ENCODE measurements at places on chromosomes 6 and 20. TPM values are rescaled to one million over a fixed set of nuclear protein-coding genes. Genes with fewer than 3 reads are reported as not detected.

SLC22A2 gene
- not detected for total RNA-seq

GRCh38 chr6:64912966-64913365, 794.1 kb downstream of the EYS start:
- no peak for DNase-seq

GRCh38 chr20:18543932-18544331, 23.3 kb upstream of the SMIM26 start:
- DNase-seq = no peak

- peak; percentile 78 for DNase-seq
Observed at GRCh38 chr20:347640-348484, 951 bp downstream of the NRSN2 start.

DNA sequence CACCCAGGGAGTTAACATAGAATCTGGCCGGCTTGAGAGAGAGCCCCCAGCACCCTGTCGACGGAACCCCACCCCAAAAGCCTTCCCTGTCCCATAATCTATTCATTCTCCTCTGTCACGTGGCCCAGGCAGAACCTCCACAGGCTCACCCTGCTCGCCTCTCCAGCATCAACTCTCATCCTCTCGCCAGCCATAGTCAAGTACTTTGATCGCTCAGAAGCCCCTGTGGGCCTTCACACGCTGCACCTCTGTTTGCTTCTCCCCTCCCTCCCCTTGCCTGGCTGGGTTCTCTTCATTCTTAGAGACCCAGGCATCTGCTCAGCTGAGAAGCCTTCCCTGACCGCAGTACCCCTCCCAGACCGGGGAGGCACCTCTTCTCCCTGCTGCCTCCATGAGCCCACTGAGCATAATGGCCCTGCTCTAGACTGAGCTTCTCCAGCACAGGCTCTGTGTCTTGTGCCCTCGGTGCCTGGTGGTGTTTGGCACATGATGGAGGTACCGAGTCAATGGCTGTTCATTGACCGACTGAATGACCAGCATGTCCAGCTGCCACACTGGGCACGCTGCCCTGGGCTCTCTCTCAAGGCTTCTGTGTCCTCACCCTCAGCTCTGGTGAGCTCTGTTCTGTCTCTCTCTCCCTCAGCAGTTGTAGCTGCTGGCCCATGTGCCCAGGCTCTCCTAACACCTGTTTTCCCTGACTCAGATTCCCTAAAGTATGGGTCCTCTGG, 33.7 kb downstream of the PKIG start:
- no peak for DNase-seq
